Stimulated activated CD4-positive, alpha-beta T cell treated with anti-CD3 and anti-CD28 coated beads, Interleukin-12 subunit alpha, Interleukin-12 subunit beta, amount 100 ng/mL, for 24 hours (primary cell): ENCODE measurements at places on chromosomes 1 and 21.

GRCh38 chr1:54054438-54054749, 986 bp downstream of the TCEANC2 start:
- DNase-seq, result no peak

- DNase-seq, result no peak
Measured at GRCh38 chr1:117821774-117822482, 107.5 kb downstream of the GDAP2 start.

- DNase-seq, result no peak
Measured at GRCh38 chr1:9164532-9164900, 35.6 kb upstream of the GPR157 start.

DNA sequence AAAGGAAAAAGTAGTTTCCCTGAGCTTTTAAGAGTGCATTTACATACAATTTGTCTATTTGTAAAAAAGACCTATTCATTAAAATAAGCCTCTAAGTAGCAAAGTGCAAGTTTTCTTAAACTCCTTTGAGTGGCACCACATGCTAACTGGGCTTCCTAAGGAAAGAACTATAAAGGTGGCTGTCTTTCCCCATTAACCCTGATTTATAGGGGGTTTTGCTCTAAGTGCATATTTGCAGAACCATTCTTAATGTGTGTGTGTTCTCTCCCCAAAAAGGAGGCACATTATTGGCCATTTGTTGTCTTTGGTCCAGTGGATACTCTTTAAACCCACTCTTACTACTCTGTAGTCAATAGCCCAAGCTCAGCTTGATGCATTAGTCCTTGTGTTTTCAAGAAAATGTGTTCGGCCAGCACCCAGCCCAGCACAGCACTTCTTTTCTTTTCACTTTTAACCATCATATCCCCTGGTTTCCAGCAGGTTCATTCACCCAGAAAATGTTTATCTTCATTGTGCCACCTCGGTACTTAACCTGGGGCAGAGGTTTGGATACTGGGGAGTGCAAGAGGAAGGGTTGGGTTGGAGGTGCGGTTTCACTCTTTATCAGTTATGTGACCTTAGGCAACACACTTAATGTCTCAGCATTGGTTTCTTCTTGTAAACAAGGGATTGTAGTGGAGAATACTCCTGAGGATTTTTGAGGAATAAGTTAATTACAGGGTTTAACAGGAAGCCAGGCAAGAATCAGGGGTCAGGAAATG, 161.9 kb upstream of the UBE2U start:
- DNase-seq, result no peak

- no peak for DNase-seq
Measured at GRCh38 chr1:76764638-76765454, 102.4 kb upstream of the ST6GALNAC5 start.

- no peak for DNase-seq
Measured at GRCh38 chr21:39375446-39375845, 26.6 kb upstream of the HMGN1 start.

GRCh38 chr1:228141226-228142044, 1.4 kb downstream of the GUK1 start:
- DNase-seq, result no peak

GRCh38 chr1:89799495-89799894, 21.3 kb upstream of the LRRC8D start:
- no peak for DNase-seq

- DNase-seq, result no peak
Measured at GRCh38 chr1:23483321-23484252, at the start of gene ASAP3. Gene ASAP3, minus strand, starts transcription at chr1:23484179. Its CDS starts 46 bp downstream, at chr1:23484133.

- DNase-seq, result peak; percentile 17
Measured at GRCh38 chr1:202692959-202693555, 17.2 kb downstream of the SYT2 start.

GRCh38 chr1:147080006-147080661, 92.1 kb downstream of the PRKAB2 start:
- DNase-seq, result no peak

DNA sequence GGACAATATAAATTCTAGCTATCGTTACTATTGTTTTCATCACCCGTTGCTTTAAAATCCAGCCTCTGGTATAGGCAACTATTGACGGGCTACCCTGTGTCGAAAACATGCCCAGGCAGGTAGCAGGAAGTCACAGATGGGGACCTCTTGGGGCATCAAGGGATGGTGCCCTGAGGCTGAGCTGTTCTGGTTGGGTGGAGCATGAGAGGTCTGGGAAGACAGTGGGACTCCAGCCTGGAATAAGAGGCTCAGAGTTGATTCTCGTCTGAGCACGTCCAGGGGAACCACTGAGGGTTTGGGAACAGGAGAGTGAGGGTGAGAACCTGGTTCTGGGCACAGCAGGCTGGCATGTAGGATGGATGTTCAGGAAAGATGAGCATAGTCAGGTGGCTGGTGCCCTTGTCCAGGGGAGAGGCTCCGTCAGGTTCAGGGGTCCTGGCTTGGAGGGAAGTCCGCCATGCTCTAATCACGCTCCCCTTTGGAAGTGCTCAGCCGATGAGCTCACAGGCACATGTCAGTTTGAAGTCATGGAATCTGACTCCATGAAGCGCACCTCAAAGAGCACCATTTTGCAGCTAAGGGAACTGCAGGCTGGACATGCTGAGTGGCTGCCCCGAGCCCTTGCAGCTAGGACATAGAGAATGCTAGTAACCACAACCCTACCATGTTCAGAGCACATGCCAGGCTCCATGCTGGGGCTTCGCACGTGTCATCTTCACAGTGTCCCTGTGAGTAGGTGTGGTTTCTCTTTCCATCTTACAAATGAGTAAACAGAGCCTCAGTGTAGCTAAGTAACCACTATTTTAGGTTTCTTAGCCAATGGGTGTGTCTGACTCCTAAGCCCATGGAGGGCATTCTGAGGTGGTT, 21.0 kb downstream of the PCSK9 start:
- no peak for DNase-seq

DNA sequence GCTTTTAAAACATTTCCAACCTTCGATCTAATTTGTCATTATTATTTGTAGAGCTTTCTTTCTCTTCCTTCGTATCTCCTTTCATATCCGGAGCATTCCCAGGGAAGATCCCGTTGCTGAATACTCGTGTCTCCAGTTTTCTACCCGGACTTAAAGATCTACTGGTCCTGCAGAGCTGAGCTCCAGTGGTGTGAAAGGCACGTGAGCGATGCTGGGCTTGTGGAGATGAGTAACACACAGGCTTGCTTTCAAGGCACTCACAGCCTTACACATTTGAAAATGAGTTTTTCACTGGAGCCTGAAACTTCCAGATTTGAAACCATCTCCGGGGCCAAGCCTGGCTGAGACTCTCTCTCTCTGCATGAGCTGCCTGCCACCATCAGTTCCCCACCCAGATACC, 428.3 kb downstream of the KIF26B start:
- no peak for DNase-seq

DNA sequence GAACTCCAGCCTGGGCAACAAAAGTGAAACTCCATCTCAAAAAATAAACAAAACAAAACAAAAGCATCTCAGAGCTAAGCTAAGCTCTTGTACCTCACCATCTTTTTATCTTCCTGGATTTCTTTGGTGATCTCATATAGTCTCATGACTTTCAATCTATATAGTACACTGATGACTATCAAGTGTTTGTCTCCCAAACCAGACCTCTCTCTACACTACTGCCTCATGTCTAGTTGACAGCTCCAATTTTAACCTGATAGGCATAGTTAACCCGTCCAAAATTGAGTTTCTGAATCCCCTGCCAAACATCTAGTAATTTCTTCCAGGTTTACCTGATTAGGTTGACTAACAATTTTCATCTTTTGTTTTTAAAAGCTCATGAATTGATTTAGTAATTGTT, 151.7 kb downstream of the COP1 start:
- DNase-seq, result no peak

DNA sequence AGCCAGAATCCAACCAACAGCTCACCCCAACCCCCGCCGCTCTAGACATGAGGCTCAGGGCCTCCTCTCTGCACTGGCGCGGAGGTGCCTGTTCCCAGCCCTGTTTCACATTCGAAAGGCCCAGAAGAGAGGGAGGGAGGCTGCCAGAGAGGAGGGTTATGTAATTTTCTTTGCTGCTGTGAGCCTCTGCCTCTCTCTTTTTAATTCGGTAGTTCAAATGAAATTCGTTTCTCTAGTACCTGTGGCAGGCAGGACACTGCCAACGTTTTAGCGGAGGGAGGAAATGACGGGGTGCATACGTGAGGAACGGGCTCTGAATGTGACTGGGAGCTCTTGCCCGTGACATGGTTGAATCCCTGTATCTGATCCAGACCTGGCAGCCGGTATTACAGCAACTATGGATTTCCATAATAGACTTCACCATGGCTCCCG, 9.4 kb downstream of the PRDM16 start:
- no peak for DNase-seq

DNA sequence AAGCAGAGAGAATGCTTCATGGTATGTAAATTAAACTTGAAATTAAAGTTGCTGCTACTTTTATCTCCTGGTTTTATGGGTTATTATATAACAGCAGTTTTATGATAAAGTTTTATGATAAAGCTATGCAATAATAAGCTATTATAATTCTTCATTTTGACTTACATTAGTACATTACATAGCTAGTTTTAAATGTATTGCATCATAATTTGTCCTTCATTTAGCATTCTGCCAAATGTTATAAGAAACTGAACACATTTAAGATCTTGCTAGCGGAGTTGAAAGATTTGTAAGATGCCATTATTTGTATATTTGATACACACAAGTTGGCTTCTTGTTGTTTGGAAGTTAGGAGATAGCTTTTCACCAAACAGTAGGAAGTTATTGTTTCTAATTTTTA, 101.6 kb downstream of the LRRC40 start:
- no peak for DNase-seq

DNA sequence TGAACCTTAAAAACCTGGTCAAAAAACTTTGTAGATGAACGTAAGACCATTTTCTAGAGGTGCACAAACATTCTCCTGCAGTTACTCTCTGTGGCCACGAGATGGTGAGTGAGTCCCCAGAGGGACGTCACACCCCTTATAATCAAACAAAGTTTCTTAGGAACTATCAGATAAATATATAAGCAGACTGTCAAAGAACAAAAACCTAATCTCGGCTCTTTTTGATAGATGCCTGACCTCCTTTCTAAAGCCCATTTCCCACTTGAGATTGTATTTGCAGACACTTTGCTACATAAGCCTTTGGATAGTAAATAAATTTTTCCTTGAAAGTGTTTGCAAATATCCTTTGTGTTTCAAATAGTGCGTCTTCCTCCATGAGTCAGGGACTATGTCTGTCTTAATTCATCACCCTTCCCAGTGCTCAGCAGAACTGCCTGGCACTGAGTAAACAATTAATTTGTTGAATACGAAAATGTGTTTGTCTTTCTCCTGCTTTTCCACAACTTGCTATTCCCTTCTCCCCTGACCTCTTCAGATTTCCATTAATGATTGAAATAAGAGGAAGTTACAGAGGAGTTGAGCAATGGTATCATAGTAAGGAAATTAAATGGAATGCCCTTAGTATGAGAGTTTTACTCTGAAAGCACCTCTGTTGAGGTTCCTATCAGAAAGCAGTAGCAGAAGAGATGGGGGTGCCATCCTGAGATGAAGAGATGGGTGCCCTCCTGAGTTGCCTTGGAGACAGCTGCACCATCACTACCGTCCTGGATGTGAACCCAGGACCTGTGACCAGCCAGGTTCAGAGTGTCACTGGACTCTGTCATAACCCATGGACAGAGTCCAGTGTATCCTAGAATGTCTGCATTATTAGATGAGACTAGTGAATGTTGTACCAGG, 57.8 kb upstream of the RAVER2 start:
- DNase-seq, result no peak

- no peak for DNase-seq
Measured at GRCh38 chr1:55585402-55585792, 370.2 kb upstream of the USP24 start.

GRCh38 chr1:56399326-56399725, 180.0 kb downstream of the PLPP3 start:
- no peak for DNase-seq
